H1 (cell line): ENCODE measurements at places on chromosomes 2 and 18.

DNA sequence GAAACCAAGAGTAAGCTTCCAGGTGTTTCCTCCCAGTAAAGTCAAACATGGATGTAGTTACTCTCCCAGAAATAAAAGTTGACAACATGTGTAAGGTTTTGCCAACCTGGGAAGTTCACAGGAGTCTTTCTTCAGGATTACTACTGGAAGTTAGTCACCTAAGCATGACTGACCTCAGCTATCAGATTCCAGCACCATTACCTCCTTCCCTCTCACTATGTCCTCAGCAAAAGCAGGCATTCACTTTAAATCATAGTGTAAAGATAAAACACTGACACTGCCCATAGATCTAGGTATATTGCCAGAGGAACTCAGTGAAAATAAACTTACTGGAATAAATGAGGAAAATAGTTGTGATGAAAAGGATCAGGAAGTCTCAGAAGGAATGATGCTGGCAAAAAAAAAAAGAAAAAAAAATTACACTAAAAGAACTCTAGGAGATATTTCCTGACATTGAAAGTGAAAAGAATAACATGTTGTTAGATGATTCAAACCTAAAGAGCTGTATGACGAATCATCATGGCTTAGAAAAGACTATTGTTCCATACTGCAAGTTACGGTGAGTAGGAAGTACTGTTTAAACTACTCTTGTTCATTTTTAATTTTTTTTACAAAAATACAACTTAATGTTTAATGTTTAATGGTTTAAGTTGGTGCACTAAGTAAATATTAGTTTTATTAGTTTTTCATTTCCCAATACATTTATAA is 484.5 kb upstream of the ZNF804A start:
- H3K27ac ChIP-seq, result no peak overlapping the region
- H3K4me1 ChIP-seq, result no peaks in the 10 kb centered on the region
- no peaks in the 10 kb centered on the region for H3K27me3 ChIP-seq
- no peaks in the 10 kb centered on the region for H3K36me3 ChIP-seq
- H3K4me3 ChIP-seq, result no peak overlapping the region

GRCh38 chr18:839224-840022 is 27.4 kb upstream of the YES1 start:
- H3K36me3 ChIP-seq, result no peaks in the 10 kb centered on the region
- peak; percentile 98 for DNase-seq
- peaks cover 52% of the 10 kb centered on the region for H3K27me3 ChIP-seq
- H3K27ac ChIP-seq, result no peak overlapping the region
- H3K4me3 ChIP-seq, result no peak overlapping the region

- no peaks in the 10 kb centered on the region for H3K4me1 ChIP-seq
- no peak overlapping the region for H3K27ac ChIP-seq
- no peaks in the 10 kb centered on the region for H3K27me3 ChIP-seq
- H3K36me3 ChIP-seq, result no peaks in the 10 kb centered on the region
Observed at GRCh38 chr2:213002383-213002782, 149.0 kb downstream of the IKZF2 start.

GRCh38 chr18:47997338-47997780 is 66.9 kb upstream of the SMAD2 start:
- H3K27ac ChIP-seq, result no peak overlapping the region
- DNase-seq, result peak; percentile 96
- H3K4me3 ChIP-seq, result no peak overlapping the region
- H3K27me3 ChIP-seq, result no peaks in the 10 kb centered on the region

DNA sequence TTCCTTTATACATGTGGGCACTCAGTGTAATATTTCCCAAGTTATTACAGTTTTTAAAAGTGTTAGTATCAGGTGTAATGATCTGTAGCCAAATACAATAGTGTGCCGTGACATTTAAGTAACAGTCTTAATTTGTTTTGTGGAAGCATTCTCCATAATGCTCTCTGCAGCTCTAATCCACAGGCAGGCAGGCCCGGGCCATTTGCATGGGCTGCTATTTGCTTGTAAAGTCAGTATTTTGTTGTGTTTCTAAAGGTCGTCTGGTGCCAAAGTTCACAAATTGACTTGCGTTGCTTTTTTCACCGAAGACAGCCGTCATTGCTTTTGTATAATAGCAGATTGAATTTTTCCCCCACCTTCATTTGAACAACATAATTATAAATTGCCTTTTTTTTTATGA is 153.0 kb downstream of the GBX2 start:
- 0 out of 2 replicates have a peak, but pooled peaks cover 2% of the 10 kb centered on the region for H3K27me3 ChIP-seq
- H3K36me3 ChIP-seq, result no peaks in the 10 kb centered on the region
- no peak for DNase-seq
- H3K4me1 ChIP-seq, result peaks cover 26% of the 10 kb centered on the region
- no peak overlapping the region for H3K4me3 ChIP-seq

- no peak for DNase-seq
- H3K4me1 ChIP-seq, result peaks cover 11% of the 10 kb centered on the region; the same call in 1 of the 2 replicates
- H3K27me3 ChIP-seq, result no peaks in the 10 kb centered on the region
Observed at GRCh38 chr18:54250846-54251261, 18.5 kb upstream of the POLI start.

DNA sequence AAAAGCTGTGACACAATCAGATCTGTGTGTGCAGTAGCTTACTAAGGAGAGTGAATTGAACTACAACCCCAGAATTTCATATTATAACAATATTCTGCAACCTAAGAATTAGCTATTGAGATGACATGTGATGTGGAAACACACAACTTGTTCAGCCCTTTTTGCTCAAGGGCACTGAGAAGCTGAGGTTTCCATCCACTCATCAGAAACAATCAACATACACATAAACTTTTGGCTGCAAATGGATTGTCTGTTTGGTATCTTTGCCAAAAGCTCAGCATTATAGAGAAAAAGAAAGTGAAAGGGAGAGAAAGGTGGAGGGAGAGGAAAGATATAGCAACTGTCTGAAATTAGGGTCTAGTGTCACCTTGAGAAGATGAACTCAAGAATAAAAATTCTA is 117.2 kb upstream of the KLF7 start:
- no peaks in the 10 kb centered on the region for H3K27me3 ChIP-seq
- no peak for DNase-seq
- H3K27ac ChIP-seq, result no peak overlapping the region
- peaks cover 7% of the 10 kb centered on the region; the same call in 1 of the 2 replicates for H3K4me1 ChIP-seq

DNA sequence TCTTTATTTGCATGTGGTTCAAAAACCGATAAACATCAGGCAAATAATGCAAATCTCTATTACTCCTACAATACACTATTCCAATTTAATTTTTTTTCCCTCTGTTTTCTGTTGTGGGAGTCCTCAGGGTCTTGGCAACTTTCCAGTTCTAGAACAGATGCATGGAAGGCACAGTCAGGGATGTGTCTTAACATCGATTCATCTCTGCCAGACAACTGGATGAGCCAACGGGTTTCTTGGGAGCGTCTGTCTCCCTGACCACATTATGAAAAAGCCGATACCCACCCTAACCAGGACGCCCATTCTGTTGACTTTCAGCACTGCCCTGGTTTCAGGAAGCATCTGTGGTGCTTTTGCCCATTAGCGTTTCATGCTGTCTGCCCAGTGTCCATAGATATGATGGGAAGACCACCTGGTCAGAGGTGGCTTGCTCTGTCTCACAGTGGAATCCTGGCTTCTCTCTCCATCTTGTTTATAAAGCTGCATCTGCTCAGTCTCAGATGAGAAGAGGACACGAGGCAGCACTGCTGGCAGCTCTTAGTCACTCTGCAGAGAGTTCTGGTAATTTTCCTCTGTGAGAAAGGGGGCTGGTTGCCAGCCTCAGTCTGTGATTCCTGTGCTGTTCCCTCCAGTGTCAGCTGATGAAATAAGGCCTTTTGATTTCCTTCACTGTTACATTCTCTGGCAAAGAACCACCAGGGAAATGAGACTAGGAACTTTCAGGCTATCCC is 57.9 kb upstream of the KCNE4 start:
- no peaks in the 10 kb centered on the region for H3K27me3 ChIP-seq
- no peak overlapping the region for H3K27ac ChIP-seq
- no peaks in the 10 kb centered on the region for H3K36me3 ChIP-seq
- H3K4me1 ChIP-seq, result no peaks in the 10 kb centered on the region
- H3K4me3 ChIP-seq, result no peak overlapping the region
- no peak for DNase-seq

DNA sequence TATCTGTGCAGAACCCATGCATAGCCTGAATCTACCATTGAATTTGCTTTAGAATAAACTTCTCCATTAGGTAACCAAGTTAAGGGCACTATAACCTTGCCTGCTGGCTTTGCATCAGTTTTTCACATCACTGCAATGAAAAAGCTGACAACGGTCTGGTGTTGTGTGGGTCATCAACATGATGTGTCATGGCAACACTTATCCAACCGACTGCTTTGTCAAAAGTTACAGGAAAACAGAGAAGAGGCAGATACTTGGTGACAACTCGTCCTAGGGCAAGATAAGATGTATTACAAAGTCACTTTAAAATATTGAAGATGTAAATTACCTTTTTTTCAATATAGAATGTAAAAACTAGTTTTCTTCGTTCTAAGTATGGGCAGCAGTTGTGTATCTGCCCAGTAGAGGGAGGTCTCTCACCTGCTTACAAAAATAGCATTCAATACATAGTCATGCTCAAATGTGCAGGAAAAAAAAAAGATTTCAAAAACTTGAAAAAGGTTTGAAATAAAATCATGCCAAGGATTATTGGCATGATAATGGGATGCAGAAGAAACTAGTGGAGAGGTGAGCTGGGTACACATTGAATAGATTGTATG is 96.3 kb downstream of the EVA1A start:
- H3K4me3 ChIP-seq, result no peak overlapping the region
- no peaks in the 10 kb centered on the region for H3K4me1 ChIP-seq
- DNase-seq, result no peak
- H3K27me3 ChIP-seq, result no peaks in the 10 kb centered on the region

- no peaks in the 10 kb centered on the region for H3K36me3 ChIP-seq
- no peak for DNase-seq
- H3K4me1 ChIP-seq, result peaks cover 12% of the 10 kb centered on the region; the same call in 1 of the 2 replicates
- H3K27ac ChIP-seq, result no peak overlapping the region
Observed at GRCh38 chr2:150526827-150527226, 39.4 kb upstream of the RND3 start.

- no peaks in the 10 kb centered on the region for H3K4me1 ChIP-seq
- no peaks in the 10 kb centered on the region for H3K27me3 ChIP-seq
- H3K4me3 ChIP-seq, result no peak overlapping the region
- DNase-seq, result no peak
Observed at GRCh38 chr2:160876029-160876428, 284.2 kb upstream of the TANK start.

DNA sequence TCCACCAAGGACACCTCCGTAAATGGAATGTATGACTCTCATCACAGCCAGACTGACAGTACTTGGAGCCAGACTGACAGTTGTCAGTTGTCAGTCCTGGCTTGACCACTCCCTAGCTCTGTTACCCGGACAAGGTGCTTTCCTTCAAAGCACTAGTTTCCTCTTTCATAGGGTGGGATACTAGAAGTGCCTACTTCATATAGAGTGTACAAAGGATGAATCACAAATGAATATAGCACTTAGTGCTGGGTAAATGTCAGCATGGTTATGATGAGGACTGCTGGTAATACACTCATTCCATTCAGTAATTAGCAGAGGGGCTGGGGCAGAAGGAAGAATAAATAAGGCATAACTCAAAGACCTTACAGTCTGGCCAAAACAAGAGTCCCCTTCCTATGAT is 91.4 kb downstream of the ARL4C start:
- no peaks in the 10 kb centered on the region for H3K36me3 ChIP-seq
- no peak overlapping the region for H3K4me3 ChIP-seq
- no peak overlapping the region for H3K27ac ChIP-seq
- H3K27me3 ChIP-seq, result no peaks in the 10 kb centered on the region
- H3K4me1 ChIP-seq, result no peaks in the 10 kb centered on the region
- DNase-seq, result no peak

GRCh38 chr18:56168049-56168781 is 470.2 kb downstream of the TXNL1 start:
- no peaks in the 10 kb centered on the region for H3K36me3 ChIP-seq
- peak; percentile 31 for DNase-seq
- no peak overlapping the region for H3K4me3 ChIP-seq
- H3K27me3 ChIP-seq, result no peaks in the 10 kb centered on the region

GRCh38 chr18:75346671-75347070 is 80.8 kb downstream of the SMIM21 start:
- DNase-seq, result no peak
- H3K36me3 ChIP-seq, result no peaks in the 10 kb centered on the region
- no peak overlapping the region for H3K4me3 ChIP-seq
- peaks cover 24% of the 10 kb centered on the region for H3K4me1 ChIP-seq

GRCh38 chr2:86783615-86784339 is 6.9 kb downstream of the CD8A start:
- H3K4me3 ChIP-seq, result no peak overlapping the region
- no peaks in the 10 kb centered on the region for H3K36me3 ChIP-seq
- 0 out of 2 replicates have a peak, but pooled peaks cover 1% of the 10 kb centered on the region for H3K4me1 ChIP-seq
- no peak for DNase-seq

DNA sequence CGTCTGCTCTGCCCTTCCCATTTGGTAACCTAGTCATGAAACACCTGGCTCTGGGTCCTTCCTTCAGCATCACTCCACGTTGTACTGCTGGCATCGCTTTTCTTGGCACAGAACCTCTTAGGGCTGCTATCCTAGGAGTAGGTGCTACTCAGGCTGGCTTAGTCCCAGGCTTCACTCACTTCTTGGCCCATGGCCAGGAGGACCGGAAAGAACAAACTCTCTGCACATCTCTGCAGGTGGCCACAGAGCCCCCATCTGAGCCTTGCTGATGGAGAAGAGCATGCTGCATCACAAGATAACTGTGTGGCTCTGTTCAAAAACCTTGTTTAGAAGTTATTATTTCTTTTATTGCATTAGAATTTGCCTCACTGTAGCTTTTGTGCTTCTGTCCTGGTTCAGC is 447.2 kb upstream of the TNP1 start:
- no peaks in the 10 kb centered on the region for H3K27me3 ChIP-seq
- DNase-seq, result no peak
- H3K27ac ChIP-seq, result no peak overlapping the region
- H3K4me1 ChIP-seq, result no peaks in the 10 kb centered on the region

GRCh38 chr2:202006301-202006700 is 27.4 kb upstream of the FZD7 start:
- H3K4me1 ChIP-seq, result peaks cover 4% of the 10 kb centered on the region
- no peaks in the 10 kb centered on the region for H3K27me3 ChIP-seq
- H3K36me3 ChIP-seq, result no peaks in the 10 kb centered on the region; the same call in 1 of the 2 replicates
- no peak overlapping the region for H3K27ac ChIP-seq
- no peak for DNase-seq

GRCh38 chr18:46630160-46630559 is 26.9 kb downstream of the LOXHD1 start:
- H3K4me3 ChIP-seq, result no peak overlapping the region
- H3K27ac ChIP-seq, result no peak overlapping the region
- no peaks in the 10 kb centered on the region for H3K27me3 ChIP-seq
- H3K4me1 ChIP-seq, result no peaks in the 10 kb centered on the region

- H3K4me3 ChIP-seq, result no peak overlapping the region
- H3K27ac ChIP-seq, result no peak overlapping the region
- H3K27me3 ChIP-seq, result no peaks in the 10 kb centered on the region
- H3K4me1 ChIP-seq, result peaks cover 4% of the 10 kb centered on the region
- DNase-seq, result no peak
- no peaks in the 10 kb centered on the region for H3K36me3 ChIP-seq
Observed at GRCh38 chr2:17749753-17750438, 3.7 kb downstream of the SMC6 start.

DNA sequence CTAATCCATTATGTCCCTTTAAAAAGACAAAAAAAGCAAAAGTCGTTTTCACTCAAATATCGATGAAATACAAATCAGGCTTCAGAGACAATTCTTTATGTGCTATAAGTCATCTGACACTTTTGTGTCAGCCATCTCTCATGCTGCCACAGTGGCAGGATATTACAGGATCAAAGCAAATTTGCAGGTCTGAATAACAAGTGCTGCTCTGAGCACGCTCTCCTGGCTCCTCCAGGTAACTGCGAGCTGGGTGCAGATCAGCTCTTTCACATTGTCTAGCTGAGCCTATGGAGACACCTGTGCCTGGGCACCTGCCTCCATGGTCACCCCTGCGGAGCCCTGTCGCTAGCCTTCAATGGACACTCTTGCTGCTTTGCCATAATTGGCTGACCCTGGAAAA is 250.2 kb upstream of the RAB12 start:
- no peak overlapping the region for H3K4me3 ChIP-seq
- H3K27me3 ChIP-seq, result no peaks in the 10 kb centered on the region
- no peak overlapping the region for H3K27ac ChIP-seq
- no peak for DNase-seq
- no peaks in the 10 kb centered on the region for H3K36me3 ChIP-seq
